ENCODE measurements at places on chromosomes 4 and X. TPM values are rescaled to one million over a fixed set of nuclear protein-coding genes. Genes with fewer than 3 reads are reported as not detected.

The CFP gene
- total RNA-seq: 0.32 TPM

The PALLD gene
- total RNA-seq: 120 TPM

The AKAP14 gene
- total RNA-seq: not detected

The JCHAIN gene
- total RNA-seq: 2.4 TPM

The GABRQ gene
- total RNA-seq: 0.24 TPM

All from hair follicle dermal papilla cell (primary cell).